ENCODE measurements at places on chromosomes 1 and 21.

GRCh38 chr1:211735208-211736170 is 60.1 kb upstream of the NEK2 start:
- peak; percentile 33 for DNase-seq

DNA sequence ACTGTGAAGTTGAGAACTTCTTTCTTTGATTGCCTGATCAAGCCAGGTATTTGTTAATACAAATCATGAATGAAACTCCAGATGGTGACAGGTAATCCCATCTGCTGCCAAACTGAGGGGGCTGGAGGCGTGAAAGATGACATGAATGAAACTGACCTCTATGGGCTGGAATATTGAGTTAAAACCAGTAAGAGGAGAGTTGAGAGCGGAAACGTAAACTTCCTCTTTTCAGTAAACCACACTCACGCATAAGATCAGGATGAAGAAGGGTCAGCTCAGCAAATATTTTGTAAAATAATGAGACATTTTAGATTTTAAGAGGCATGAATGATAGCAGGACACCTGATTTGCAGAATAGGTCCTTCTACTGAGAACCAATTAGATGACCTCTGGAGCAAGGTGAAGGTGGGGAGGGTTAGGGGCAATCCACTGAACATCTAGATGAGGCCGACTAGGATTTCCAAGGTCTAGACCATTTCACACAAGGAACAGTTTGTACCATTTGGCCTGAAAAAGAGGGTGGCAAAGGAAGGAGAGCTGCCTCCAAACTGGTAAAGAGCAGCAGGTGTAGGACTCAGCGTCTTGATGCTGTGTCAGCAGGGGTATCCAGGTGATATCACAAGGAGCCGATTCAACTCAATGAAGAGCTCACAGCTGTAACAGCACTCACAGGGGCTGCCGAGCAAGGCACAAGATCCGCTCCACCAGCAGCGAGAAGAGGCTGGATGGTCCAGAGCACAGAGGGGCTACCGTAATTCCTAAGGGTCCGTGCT is 132.6 kb downstream of the NTPCR start:
- DNase-seq = no peak

GRCh38 chr1:62732331-62732730 is 44.1 kb upstream of the DOCK7 start:
- no peak for DNase-seq

DNA sequence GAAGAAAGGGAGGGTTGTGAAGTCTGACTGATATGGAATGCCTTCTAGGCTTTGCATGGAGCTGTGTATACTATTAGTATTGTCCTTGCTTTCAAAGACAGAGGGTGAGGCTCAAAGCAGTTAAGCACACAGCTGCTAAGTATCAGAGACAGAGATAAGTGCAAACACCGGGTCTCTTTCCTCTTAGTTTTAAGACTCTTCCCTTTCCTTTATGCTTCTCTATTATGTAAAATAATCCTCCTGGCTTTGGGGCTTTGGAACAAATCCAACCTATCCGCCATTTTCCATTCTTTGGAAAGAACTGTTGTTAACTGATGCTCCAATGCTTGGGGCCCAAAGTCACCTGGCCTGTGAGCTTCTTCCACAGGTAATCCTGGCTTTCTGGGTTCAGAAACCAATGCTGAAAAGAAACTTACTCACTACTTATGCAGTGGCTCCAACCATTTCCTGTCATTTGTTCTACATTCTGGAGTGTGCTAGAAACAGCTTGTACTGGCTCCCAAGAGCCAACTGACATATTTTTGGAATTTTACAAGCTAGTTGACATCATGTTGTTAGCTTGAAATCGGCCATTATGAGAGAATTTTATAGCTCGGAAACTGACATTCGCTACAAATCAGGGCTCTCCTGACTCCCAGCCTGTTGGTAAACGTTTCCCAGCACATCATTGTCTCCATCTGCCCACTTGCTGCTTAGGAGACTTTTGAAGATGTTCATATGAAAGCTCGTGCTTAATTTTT is 67.5 kb downstream of the DNTTIP2 start:
- DNase-seq = no peak
